ENCODE measurements at places on chromosomes 3 and 15.

GRCh38 chr3:4503050-4503449 is 9.9 kb downstream of the ITPR1 start:
- DNase-seq, result no peak

DNA sequence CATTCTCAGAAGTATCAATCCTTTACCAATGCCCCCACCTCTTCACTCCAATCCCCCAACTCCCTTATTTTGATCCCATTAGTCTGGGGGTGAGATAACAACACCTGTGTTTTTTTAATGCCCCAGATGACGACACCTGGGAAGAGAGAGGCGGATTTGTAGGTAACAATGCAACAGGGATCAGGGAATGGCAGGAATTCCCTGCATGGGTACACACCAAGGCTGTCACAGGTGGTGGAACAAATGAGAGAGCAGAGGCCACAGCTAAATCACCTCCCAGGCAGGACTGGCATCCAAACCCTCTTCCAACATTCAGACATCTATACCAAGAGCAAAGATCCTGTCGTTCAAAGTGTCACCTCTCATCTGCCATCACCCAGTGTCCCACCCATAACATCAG is 319.2 kb upstream of the TRIM42 start:
- no peak for DNase-seq

DNA sequence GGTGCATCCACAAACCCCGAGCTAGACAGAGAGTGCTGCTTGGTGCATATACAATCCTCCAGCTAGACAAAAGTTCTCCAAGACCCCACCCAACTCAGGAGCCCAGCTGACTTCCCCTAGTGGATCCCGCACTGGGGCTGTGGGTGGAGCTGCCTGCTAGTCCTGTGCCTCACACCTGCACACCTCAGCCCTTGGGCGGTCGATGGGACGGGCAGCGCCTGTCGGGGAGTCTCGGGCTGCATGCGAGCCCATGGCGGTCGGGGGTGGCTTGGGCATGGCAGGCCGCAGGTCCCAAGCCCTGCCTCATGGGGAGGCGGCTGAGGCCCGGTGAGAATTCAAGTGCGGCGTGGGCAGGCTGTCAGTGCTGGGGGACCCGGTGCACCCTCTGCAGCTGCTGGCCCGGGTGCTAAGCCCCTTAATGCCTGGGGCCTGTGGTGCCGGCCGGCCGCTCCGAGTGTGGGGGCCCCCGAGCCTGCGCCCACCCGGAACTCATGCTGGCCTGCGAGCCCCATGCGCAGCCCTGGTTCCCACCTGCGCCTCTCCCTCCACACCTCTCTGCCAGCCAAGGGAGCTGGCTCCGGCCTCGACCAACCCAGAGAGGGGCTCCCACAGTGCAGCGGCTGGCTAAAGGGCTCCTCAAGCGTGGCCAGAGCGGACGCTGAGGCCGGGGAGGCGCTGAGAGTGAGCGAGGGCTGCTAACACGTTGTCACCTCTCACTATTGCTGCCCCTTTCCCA is 31.0 kb downstream of the ZNF589 start:
- DNase-seq, result no peak

DNA sequence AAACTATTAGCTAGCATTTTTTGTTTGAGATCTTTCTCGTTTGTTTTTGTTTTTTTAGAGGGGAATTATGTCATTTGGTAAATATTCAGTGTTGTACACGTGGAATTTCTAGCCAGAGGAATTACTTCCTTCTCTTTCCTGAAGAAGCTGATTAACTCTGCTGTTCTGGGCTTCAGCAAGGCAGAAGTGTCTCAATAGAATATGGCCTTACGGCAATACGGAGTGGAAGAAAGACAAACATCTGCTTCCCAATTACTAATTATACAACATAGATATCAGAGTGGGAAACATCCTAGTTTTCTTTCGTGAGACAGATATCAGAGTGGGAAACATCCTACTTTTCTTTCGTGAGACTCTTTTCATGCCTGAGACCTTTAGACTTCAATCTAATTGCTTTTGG is 11.9 kb downstream of the P3H2 start:
- DNase-seq, result no peak

DNA sequence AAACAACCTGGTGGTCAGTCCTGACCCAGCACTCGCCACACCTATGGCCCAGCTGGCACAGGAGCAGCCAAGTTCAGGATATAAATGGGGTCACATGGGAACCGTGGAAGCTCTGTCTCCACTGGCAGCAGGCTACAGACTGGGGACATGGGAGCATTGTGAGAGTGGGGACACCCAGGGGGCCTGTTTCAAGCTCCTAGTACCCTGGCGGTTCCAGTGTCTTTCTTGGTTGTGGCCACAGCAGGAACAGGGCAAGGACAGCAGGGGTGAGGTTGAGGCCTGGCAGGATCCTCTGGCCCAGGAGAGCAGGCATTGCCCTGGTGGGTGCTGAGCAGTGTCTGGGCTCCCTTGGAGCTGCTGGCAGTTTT is 1.9 kb downstream of the CSK start:
- no peak for DNase-seq

GRCh38 chr15:33402600-33402999 is 91.8 kb downstream of the RYR3 start:
- DNase-seq, result no peak

GRCh38 chr15:47870956-47871625 is 153.8 kb downstream of the SEMA6D start:
- no peak for DNase-seq

DNA sequence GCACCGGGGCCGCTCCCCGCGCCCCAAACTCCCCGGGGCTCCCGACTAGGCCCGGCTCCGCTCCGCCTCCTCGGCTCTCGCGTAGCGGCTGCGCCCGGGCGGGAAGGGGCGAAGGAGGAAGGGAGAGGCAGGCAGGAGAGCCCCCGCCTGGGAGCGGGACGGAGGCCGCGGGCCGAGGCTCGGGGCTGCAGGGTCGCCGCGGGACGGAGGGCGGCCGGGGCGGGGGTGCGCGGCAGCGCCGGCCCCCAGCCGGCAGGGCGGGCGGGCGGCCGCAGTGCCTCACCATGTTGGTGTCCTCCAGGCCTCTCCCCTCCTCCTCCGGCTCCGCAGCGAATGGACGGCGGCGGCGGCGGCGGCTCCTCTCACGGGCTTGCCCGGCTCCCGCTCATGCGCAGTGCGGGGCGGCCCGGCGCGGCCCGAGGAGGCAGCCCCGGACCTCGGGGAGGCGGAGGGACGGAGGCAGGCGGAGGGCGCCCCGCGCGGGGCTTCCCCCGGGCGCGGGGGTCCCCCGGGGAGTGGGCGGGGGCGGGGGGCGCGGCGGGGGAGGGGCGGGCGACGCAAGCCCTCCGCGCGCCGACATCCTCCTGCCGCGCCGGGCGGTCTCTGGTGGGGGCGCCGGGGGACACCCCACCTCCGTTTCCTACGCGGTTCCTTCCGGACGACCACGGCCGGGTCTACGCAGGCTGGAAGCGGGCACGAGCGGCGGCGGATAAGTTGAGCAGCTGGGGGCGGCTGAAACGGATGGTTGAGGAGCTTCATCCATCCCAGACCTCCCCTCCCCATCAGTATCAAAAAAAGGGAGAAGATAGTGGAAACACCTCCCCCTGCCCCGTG is at the start of gene DCUN1D1:
Gene DCUN1D1, minus strand, starts transcription at position 335 of the 834 bp plus-strand sequence. Its CDS starts 49 bp downstream, at position 286.
- peak; percentile 77 for DNase-seq

- DNase-seq, result no peak
Observed at GRCh38 chr3:184593220-184593927, 31.8 kb downstream of the EPHB3 start.

- DNase-seq, result no peak
Observed at GRCh38 chr3:172592898-172593669, 69.9 kb upstream of the TNFSF10 start.

- DNase-seq, result no peak
Observed at GRCh38 chr15:68328443-68328842, 50.9 kb downstream of the FEM1B start.

DNA sequence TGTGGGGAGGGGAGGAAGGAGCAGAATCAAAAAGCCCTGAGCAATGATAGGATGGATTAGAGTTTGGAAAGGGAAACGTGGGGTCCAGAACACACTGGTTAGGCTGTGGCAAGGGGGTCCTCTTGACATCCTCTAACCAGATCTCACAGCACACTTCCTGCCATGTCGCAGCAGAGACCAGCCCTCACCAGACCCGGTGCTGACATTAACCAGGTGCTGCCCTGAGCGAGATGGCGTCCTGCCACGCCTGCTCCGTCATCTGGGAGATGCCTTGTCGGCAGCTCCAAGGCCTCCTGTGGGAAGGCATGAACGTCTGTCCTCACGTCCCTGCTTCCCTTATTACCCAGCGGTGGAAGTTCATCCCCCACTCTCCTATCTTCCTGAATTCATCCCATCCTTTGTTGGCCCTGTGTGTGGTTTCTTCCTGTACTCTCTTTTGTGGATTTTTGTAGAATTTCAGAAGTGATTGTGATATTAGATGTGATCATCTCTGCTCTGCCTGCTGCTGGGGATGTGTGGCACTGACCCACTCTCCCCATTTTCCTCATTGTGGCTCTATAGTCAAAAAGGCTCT is 29.4 kb upstream of the MYZAP start:
- DNase-seq, result no peak

DNA sequence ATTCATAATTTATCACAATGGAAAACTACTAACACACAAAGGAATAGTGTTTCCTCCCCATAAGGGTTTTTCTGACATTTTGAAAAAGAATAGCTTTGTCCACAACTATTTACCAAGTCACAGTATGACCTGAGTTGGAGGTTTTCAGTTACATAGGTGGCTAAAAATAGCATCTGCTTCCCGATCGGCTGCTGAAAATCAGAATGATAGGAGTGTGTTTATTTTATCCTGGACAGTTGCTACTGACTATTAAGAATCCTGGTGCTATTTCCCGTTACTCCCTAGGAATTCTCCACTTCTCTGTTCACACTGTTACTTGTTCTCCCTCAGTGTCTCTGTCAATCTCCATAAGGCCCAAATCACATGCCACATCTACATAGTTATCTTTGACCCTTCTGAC is 353.9 kb upstream of the RARB start:
- no peak for DNase-seq

GRCh38 chr3:135237371-135238143 is 442.5 kb downstream of the EPHB1 start:
- no peak for DNase-seq

- no peak for DNase-seq
Observed at GRCh38 chr3:102741105-102741504, 306.3 kb downstream of the ZPLD1 start.

- DNase-seq, result no peak
Observed at GRCh38 chr3:119531151-119531550, 28.3 kb downstream of the CD80 start.

- DNase-seq, result no peak
Observed at GRCh38 chr3:171334465-171334811, 125.8 kb downstream of the TNIK start.

DNA sequence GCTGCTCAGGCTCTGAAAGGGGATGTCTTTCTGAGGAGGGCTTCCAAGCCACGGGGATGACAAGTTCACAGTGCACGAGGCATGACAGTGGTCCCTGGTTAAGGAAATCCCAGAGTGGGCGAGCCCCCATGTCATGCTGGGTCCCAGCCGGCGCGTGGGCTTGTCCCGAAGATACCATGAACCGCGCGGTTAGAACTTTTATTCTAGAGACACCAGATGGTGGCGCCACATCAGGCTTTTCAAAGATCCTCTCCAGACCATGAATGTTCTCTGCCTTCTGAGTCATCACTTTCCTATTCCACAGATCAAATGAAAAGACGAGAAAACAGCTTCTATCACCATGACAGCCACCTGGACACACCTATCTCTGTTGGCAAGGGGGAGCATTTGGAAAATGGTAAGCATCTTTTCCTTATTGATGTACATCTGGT is 227.8 kb upstream of the LYSMD4 start:
- no peak for DNase-seq

DNA sequence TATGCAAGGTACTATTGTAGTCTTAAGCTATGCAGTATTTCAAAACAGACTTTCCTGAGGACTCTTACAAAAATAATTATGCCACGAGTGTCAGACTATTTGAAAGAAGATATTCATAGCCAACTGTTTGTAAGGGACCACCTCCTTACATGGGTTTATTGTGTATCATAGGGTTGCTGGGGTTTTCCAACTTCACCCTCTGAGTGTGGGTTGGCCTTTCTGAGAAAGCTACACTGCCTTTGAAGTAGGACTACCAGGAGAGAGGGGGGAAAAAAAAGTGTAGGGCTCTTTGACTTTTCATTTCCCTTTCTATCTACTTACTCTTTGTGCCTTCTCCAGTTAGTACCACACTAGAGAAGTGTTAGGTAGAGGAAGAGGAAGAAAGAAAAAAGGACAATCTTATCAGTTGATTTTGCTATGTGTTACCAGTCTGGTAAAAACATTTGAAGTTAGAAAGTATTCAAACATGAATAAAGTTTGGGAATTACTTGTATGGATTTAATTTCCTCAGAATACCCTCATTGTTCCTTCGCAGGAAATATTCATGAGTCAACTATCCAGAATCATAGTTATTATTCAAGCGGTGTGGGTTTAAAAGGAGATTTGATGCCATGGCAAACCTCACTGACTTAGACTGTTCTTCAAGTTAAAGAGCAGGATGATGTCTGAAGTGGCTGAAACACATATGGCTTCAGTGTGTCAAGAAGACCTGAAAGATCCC is 329.3 kb upstream of the THBS1 start:
- DNase-seq, result no peak

- no peak for DNase-seq
Observed at GRCh38 chr3:72606005-72606800, 242.0 kb downstream of the SHQ1 start.

GRCh38 chr3:40971191-40972168 is 227.8 kb upstream of the CTNNB1 start:
- DNase-seq, result no peak

GRCh38 chr3:48644898-48645760 is 9.9 kb upstream of the SLC26A6 start:
- no peak for DNase-seq

DNA sequence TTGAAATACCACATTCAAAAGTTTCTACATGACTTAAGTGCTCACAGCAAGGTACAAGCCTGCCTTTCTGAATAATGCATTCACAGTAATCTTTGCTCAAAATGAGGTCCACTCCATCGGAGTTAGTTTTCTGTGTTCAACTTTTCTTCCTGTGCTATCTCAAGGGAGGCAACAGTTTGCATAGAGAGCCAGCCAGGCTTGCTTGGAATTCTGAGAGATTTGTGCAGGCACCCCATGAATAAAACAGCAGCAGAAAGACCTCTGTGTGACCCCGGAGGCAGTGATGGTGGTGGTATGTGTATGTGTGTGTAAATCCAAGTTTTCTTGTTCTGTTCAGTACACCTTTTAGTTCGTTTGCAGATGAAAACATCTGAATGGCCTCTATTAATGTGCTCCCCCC is 124.0 kb downstream of the ADAMTS9 start:
- DNase-seq, result no peak

- no peak for DNase-seq
Observed at GRCh38 chr15:26634319-26634718, 138.5 kb downstream of the GABRB3 start.

GRCh38 chr15:76038512-76038911 is 21.3 kb upstream of the TMEM266 start:
- no peak for DNase-seq

GRCh38 chr15:25793354-25794050 is 69.6 kb downstream of the ATP10A start:
- no peak for DNase-seq

Measured in stimulated activated CD8-positive, alpha-beta memory T cell treated with anti-CD3 and anti-CD28 coated beads, Interleukin-15, amount 100 ng/mL, for 4 hours (primary cell).